ENCODE measurements at places on chromosomes 3 and 15.

DNA sequence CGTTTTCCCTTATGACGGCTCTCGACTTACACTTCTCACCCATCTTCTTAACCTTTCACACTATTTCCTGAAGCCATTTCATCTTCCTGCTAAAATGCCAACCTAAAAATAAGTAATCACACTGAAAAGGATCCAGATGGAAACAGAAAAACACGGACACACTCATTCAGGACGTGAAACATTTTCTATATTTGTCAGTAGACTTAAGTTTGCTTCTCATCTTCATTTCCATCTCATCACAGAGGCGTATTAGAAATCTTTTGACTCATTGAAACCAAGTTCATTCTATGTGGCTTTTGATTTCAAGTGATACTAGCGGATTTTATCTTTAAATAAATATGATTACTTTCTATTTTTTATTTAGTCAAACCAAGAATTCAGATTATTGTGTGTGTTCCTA, 27.4 kb upstream of the DLG1 start:
- no peak for DNase-seq

DNA sequence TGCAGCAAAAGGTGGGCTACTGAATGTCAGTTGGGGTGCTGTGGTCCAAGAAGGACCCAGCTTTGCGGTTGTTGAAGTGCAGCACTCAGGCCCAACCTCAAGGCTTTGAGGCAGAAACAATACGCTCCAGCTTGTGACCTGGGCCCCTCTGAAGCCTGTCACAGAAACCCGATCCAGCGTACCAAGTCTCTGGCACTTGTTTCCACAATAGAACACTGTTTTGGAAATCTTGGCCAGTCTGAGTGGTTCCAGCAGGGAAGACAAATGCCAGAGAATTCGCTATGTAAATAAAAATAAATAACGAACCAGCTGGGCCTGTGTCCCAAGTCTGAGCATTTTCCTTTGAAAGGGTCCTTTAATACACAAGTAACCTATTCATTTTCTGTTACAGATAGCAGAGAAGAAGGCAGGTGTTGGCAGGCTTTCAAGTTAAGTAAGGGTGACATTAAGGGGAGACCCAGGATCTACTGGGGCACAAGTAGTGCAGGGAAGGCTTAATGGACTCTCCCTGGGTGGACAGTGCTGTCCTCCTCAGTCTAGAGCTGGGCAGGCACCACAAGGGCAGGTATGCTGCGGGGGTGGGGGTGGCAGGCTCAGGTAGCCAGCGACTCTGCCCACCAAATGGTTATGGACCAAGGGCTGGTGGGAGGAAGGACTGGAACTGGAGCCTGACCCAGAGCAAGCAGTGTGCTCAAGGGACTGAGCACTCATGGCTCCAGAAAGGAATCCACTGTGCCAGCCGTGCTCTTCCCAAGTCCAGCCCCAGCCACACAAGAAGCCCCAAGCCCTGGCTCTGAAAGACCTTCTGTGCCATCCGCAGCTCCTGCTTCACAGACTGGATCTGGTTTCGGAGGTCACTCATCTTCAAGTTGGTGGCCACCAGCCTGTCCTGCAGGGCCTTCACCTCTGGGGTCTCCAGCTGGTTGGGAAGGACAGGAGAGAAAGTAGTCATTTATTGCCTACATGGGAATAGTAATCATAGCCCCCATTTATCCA, 26.3 kb downstream of the CCDC13 start:
- DNase-seq = no peak

DNA sequence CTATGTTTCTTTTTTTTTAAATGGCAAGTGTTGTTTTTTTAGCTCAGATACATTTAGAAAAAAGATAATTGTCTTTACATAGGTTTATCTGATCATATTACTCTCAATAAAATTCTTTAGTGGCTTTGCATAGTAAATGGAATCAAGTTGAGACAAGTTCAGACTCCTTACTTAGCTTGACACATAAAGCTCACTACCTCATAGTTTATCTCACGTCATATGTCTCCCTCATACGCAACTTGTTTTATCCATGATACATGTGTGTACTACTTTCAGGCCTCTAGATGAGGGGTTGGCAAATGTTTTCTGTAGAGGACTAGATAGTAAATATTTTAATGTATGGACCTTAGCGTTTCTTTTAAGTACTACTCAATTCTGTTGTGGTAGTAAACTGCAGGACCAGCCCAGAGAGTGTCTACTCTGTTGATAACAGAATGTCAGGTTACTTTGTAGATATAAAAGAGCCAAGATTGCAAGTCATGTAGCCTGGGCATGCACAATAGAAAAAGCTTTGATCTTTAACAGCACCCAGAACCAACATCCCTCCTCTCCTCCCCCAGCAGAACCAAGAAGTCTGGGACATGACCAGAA, 28.2 kb upstream of the MGA start:
- no peak for DNase-seq

- no peak for DNase-seq
These were observed 54.7 kb upstream of the XCR1 start for GRCh38 chr3:46082021-46082420.

DNA sequence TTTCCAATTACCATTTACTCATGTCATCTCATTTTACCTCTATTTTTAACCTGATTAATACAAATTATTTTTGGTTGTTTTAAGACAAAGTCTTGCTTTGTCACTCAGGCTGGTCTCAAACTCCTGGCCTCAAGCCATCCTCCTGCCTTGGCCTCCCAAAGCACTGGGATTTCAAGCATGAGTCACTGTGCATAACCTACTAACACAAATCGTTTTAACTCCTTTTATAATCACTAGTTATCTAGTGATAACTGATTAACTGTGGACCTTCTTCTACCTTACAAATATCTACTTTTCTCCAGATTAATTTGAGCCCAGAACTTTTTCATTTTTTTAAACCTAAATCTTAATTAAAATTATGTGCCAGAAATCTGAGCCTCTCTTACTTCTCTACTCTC, 4.6 kb downstream of the ATP13A3 start:
- DNase-seq = peak; percentile 25

- no peak for DNase-seq
These were observed 703 bp downstream of the PEAK1 start for GRCh38 chr15:77418966-77419835.

- DNase-seq = no peak
These were observed 30.2 kb upstream of the OCA2 start for GRCh38 chr15:28129231-28129848.

GRCh38 chr3:55060896-55061719, 133.2 kb upstream of the LRTM1 start:
- DNase-seq = no peak

DNA sequence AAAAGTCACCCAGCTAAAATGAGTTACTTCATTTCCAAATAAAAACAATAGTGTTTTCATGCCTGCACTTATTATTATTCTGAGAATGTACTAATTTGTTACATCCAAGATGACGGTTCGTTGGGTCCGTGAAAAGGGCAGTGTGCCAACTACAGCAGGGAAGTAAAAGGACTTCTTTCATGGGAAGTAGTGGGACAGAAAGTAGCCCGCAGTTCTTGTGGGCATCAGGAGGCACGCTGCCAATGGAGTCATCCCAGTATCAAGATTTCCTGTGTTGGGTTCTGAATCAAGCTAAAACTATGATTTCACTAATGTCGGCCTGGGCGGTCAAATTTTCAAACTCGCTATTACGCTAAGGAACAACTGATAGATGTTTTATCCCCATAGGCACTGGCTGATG, 254.5 kb upstream of the SOX2 start:
- DNase-seq = no peak

GRCh38 chr3:136311968-136312367, 61.8 kb downstream of the PCCB start:
- no peak for DNase-seq

- no peak for DNase-seq
These were observed 164.6 kb downstream of the DPH6 start for GRCh38 chr15:35381328-35381727.
